HS-27A (cell line): ENCODE measurements at places on chromosomes 2 and 18.

GRCh38 chr2:154704991-154705390, 6.5 kb downstream of the KCNJ3 start:
- no peak for DNase-seq

- DNase-seq, result peak; percentile 3
Observed at GRCh38 chr2:219803294-219803693, 175.9 kb downstream of the SLC4A3 start.

GRCh38 chr18:11108947-11109346, 40.4 kb downstream of the PIEZO2 start:
- no peak for DNase-seq

- no peak for DNase-seq
Observed at GRCh38 chr2:238423561-238424312, 3.0 kb upstream of the ASB1 start.

DNA sequence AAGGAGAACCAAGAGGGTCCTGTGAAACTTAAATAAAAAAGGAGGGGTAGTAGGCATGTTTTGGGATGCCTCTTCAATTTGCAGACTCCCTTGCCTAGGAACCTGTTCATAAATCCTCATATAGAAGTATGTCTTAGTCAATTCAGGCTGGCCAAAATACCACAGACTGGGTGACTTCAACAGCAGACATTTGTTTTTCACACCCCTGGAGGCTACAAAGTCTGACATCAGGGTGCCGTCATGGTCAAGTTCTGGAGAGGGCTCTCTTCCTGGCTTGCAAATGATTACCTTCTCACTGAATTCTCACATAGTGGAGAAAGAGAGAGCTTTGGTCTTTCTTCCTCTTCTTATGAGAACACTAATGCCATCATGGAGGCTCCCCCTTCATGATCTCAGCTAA, 4.1 kb upstream of the TCF4 start:
- DNase-seq, result no peak

DNA sequence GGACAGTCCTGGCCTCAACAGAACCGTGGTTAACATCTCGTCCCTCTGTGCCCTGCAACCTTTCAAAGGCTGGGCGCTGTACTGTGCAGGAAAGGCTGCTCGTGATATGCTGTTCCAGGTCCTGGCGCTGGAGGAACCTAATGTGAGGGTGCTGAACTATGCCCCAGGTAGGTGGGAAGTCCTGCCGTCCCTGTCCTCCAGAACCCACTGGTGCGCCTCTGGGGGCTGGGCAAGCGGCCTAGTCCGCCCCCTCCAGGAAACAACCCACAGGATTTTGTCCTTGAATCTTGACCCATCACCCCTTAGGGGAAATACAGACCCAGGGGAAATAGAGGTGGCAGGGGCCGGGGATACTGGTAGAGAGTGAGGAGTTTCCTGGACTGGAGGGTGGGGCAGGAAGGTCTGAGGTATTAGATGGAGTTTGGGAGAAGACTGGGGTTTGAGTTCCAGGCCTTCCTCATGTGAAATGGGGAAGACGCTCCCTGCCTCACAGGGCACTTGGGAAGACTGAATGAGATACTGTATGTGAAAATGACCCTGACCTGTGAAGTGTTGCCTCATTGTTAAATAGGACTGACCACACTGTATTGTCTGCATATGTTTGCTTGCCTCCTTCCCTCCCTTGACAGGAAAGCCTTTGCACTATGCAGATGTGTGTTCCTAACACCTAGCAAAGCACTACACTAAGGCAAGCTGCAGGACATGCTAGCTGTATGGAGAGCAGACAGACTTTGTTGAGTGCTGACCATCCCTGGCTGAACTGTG, 1.4 kb downstream of the SPR start:
- no peak for DNase-seq

DNA sequence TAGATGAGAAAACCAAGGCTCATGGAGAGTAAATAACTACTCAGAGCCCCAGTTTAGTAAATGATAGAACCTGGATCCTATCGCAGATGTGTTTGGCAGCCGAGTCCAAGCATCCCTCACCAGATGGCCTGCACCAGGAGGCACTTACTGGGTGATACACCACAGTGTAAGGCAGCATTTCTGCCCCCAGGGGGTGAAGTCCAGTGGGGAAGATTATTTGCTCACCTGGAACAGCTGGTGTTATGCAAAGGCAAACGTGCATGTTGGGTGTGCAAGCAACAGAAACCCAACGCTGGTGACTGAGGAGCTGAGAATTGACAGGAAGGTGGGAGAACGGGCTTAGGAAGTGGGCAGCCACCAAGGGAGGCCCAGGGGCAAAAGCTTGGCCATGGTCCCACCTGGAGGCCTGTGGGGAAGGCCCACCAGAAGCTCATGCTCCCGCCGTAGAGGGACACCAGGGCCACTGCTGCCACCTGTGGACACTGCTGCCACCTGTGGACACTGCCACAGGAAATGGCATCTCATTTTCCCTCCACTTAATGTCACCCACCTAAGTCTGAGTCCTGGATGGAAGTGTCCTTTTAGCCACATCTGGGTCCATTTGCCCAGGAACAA, 100.6 kb downstream of the TFCP2L1 start:
- DNase-seq, result no peak
